ENCODE measurements at places on chromosomes 11 and 22.

- DNase-seq: no peak
Observed at GRCh38 chr22:21841422-21841821, 26.0 kb downstream of the MAPK1 start.

- DNase-seq: no peak
Observed at GRCh38 chr22:40361100-40361499, 9.3 kb upstream of the SGSM3 start.

GRCh38 chr11:45031912-45032519 is 81.3 kb upstream of the TP53I11 start:
- no peak for DNase-seq

- DNase-seq: no peak
Observed at GRCh38 chr11:16982256-16982671, 31.9 kb downstream of the PLEKHA7 start.

DNA sequence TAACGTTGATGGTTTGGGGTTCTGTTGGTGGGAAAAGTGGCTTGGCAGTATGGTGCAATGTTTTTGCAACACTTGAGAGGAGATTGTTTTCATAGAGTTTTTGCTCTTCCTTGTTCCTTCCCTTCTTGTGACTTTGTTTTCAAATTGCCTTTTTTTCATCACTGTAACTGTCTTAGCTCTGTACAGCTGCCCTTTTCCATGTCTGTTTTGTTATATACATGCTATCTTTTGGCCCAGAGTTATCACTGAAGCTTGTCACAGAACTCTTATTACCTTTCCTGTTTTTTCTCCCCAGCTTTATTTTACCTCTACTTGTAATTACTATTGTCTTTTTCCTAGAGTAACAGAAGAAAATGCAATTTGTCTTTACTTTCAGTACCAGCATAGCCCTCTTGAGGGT is 154.1 kb downstream of the DDX10 start:
- no peak for DNase-seq

DNA sequence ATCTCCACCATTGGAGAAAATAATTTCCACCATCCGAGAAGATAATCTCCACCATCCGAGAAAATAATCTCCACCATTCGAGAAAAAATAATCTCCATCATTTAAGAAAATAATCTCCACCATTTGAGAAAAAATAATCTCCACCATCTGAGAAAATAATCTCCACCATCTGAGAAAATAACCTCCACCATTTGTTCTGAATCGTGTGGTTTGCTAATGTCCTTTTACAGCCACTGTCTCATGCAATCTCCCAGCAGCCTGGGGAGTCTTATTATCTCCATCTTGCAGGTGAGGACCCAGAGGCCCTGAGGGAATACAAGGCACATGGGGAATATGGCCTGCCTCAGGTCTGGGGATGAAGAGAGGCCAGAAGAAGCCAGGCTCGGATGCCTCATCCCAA is 54.1 kb upstream of the TCF20 start:
- no peak for DNase-seq

GRCh38 chr11:79045800-79046304 is 395.0 kb downstream of the TENM4 start:
- DNase-seq: peak; percentile 84

DNA sequence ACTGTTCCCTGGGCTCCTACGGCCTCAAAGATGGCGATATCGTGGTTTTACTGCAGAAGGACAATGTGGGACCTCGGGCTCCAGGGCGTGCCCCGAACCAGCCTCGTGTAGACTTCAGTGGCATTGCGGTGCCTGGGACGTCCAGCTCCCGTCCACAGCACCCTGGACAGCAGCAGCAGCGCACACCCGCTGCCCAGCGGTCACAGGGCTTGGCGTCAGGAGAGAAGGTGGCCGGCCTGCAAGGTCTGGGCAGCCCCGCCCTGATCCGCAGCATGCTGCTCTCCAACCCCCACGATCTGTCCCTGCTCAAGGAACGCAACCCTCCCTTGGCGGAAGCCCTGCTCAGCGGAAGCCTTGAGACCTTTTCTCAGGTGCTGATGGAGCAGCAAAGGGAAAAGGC is 555 bp downstream of the DDI1 start:
- DNase-seq: no peak

DNA sequence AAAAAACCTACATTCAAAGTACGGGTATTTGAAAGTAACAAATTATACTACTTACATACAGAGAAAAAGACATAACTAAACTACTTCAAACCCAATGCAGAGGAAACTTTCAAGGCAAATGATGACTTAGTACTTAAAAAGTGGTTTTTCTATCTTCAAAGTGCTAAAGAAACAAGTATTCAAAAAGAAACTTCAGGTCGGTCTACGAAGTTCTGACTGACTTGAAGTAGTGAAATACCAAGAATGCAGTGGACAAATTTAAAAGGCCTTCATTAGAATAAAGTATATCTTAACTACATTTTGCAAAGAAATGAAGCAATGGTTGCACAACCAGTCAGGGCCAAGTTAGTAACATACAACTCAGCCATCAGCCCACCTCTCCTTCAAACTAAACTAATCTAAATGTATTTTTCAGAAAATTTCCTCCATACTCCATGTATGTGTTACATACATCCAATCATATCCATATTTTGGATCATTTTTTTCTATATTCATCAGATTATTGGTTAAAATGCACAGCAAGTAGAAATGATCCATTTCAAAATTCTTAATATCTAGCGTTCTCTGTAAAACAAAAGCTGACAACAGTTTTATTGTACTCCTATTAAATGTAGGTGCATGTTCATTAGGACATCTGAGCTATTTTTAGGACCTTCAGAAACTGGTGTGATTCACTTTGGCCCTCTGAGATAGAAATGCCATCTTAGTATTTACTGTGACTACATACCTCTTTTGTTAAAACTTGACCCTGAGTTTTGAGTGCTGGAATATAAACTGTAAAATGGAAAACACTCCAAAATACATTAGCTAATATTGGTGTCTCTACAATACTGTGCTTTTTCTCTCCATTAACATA is 49.9 kb downstream of the BIRC2 start:
- DNase-seq: no peak

- DNase-seq: no peak
Observed at GRCh38 chr11:61195719-61196118, 7.6 kb upstream of the PGA3 start.

- no peak for DNase-seq
Observed at GRCh38 chr11:94856443-94856842, 88.3 kb downstream of the AMOTL1 start.

DNA sequence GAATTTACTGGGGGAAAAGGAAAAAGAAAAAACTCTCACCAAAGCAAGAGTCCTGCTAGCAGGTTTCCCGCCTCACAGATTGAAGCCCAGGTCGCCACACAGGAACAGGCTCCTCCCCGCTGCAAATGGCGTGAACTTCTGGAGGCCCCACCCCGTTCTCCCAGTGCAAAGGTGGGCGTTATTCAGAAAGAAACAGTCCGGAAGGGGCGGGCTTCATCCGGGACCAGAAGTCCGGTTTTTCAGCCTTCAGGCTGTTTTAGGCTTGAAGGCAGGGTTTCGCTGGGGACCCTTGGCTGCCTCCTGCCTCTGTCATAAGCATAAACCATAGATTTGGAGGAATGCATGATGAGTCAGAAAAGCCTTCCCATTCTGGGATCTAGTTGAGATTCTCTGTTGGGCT is 148.3 kb upstream of the POU2AF2 start:
- DNase-seq: peak; percentile 26

Measured in foreskin fibroblast (primary cell).